SK-MEL-5 (cell line): ENCODE measurements at places on chromosomes 11 and 22. TPM values are rescaled to one million over a fixed set of nuclear protein-coding genes. Genes with fewer than 3 reads are reported as not detected.

The MYEOV gene
- total RNA-seq, result 0.11 TPM in 1 of 2 replicates, not detected in the other

The SCN4B gene
- not detected in 2 replicates for total RNA-seq

The TEX54 gene
- not detected in 2 replicates for total RNA-seq

The ACTN3 gene
- not detected in 2 replicates for total RNA-seq

The RHOD gene
- total RNA-seq, result not detected in 2 replicates

The VPS26B gene
- total RNA-seq, result 22.3 and 23.0 TPM in 2 replicates

The SHISA8 gene
- total RNA-seq, result not detected in 2 replicates

The MYBPC3 gene
- total RNA-seq, result not detected in 2 replicates

The PPFIBP2 gene
- 23.6 and 27.6 TPM in 2 replicates for total RNA-seq

The DUSP8 gene
- 0.48 and 0.85 TPM in 2 replicates for total RNA-seq

The PDGFD gene
- 9.9 and 11.9 TPM in 2 replicates for total RNA-seq

The SLC22A12 gene
- not detected in 2 replicates for total RNA-seq

The TSSK2 gene
- not detected in 2 replicates for total RNA-seq

The OR51B5 gene
- total RNA-seq, result 15.1 and 15.8 TPM in 2 replicates

The PHOX2A gene
- not detected in 2 replicates for total RNA-seq

The OR10G8 gene
- not detected in 2 replicates for total RNA-seq
